ENCODE measurements at places on chromosomes 3 and 15.

DNA sequence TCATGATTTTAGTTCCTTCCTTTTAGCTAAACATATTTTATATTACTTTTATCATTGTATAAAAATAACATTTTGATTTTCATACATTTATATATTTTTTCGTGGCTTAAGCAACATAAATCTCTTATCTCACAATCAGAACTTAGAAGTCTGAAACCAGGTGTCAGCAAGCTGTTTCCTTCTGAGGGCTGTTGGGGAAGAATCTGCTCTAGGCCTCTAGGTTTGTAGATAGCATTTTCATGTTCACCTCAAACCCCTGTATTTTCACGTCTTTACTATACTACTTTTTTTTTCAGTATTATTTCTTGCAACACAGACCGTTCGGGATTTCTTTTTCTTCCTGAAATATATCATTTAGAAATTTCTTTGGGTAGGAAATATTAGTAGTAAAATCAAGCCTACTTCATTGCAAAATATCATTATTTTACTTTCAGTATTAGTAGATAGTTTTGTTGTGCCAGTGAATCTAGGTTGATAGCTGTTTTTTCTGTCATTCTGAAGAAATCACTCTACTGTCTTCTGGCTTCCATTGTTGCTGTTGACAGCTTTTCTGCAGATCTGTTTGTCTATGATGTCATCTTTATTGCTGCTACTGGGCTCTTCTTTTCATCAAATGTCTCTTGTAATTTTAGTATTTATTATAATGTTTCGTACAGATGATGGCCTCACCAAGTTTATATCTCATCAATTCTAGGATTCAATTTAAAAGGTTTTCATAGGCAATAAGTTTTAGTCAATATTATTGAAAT is 756.3 kb downstream of the VGLL3 start:
- no peak for DNase-seq

- no peak for DNase-seq
Observed at GRCh38 chr3:39149059-39149455, 4.3 kb downstream of the CSRNP1 start.

GRCh38 chr15:33839540-33839939 is 128.8 kb upstream of the CHRM5 start:
- no peak for DNase-seq

- DNase-seq = no peak
Observed at GRCh38 chr3:11820531-11821041, 26.1 kb downstream of the TAMM41 start.

GRCh38 chr15:25718169-25718536 is 145.0 kb downstream of the ATP10A start:
- DNase-seq = no peak

GRCh38 chr15:32831485-32831884 is 113.7 kb downstream of the GREM1 start:
- no peak for DNase-seq

DNA sequence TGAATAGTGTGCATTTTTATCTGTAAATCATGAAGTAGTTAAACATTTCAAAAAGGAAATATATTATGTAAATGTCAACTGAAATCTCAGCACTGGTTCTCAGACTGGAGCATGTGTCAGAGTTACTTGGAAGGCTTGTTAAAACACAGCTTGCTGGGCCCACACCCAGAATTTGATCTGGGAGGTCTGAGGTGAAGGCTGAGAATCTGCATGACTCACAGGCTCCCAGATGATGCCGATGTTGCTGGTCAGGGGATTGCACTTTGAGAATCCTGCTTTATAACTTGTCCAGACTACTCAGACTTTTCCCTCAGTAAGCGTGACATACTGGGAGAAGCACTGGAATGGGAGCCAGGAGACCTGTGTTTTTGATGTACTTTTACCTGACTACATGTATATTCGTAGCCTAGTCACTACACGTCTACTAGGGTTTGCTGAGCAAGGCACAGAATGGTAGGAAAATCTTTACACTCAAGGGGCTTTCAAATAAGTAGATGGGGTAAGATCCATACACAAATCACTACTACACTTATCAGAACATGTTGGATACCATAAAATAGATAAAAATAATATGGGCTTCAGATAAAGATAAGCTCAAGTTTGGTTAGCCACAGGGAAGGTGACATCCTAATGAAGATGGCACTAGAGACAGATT is 77.1 kb upstream of the MEX3B start:
- DNase-seq = no peak

- peak; percentile 48 for DNase-seq
Observed at GRCh38 chr3:139111392-139112229, 66.9 kb upstream of the PRR23C start.

- no peak for DNase-seq
Observed at GRCh38 chr3:193814166-193814892, 221.3 kb downstream of the OPA1 start.

DNA sequence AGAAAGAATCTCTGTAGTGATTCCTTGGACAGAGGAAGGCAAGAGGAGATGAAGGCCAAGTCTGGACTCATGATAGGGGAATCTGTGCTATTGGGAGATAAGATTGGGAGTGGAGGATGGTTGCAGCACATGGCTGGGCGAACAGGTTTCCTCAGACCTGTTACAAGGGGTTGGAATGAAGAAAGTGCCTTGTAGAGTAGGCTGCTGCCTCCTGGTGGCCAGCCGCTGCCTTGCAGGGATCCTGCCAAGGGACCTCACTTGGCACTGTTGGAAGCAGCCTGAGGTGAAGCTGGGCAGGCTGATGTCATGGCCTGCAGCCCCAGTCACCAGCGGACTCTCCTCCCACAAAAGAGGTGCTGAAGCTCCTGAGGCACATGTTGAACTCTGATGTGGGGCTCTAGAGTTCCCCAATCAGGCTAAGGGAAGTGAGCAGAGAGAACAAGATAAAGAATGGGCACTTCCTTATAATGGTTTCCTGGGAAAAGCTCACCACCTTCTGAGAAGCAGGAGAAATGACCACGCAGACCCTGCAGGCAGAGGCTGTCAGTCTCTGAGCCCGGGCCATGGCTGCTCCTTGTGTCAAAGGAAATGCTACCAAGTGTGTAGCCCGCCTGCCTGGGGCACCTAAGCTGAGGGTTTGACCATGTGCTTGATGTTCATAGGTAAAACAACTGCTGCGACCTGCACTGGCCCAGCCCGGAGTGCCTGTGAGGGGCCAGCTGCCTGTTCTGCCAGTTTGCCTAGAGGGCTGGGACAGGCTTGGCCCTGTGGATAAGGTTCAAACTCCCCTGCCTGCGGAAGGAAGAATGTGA is 1.6 kb upstream of the TEX264 start:
- peak; percentile 63 for DNase-seq

GRCh38 chr3:197454014-197454413 is 101.8 kb downstream of the BDH1 start:
- DNase-seq = no peak

- DNase-seq = no peak
Observed at GRCh38 chr3:194711913-194712312, 26.2 kb downstream of the FAM43A start.

DNA sequence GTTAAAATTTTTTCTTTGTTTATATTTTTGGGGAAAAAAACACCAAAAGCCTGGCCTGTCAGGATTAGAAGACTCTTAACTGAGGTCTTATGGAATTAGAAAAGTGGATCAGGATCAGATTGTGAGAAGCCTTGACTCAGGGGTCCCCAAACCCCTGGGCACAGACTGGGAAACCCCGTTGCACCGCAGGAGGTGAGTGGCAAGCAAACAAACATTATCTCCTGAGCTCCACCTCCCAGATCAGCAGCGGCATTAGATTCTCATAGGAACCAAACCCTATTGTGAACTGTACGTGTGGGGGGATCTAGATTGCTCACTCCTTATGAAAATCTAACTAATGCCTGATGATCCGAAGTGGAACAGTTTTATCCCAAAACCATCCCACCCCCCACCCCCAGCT is 117.2 kb downstream of the TCF12 start:
- peak; percentile 3 for DNase-seq

GRCh38 chr3:32184187-32184730 is 54.2 kb upstream of the CMTM8 start:
- no peak for DNase-seq

DNA sequence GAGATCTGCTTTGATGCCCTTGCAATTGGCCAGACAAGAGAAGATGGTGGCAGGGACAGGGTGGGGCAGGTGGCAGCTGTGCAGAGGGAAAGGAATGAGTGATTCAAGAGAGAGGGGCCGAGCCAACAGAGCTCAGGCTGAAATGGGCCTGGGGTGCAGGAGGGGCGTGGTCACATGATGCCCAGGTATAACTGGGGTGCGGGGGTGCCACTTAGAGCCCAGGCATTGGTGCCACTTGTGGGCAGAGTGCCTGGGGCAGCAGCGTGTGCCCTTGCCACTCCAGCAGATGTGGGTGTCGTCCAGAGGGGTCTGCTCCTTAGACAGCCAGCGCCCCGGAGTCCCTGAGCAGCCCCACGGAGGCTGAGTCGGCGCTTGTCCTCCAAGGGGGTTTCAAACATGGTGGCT is 88.7 kb downstream of the PLXNA1 start:
- no peak for DNase-seq

- no peak for DNase-seq
Observed at GRCh38 chr3:18713577-18713951, 288.4 kb upstream of the SATB1 start.

DNA sequence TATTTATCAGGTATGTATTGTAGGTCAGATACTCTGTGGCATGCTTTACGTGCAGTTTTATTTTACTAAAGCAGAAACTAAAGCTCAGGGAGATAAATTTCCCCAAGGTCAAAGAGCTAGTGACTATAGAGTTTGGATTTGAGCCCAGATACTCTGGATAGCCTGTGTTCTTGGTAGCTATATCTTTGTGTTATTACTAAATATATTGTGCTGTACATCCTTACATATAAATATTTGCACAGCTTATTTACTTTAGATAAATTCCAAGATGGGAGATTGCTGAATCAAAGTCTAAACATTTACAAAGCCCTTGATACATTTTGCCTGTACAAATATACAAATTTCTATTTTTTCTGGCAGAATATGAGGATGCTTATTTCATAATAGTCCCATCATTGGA is 660.9 kb upstream of the NAALADL2 start:
- DNase-seq = peak; percentile 19

DNA sequence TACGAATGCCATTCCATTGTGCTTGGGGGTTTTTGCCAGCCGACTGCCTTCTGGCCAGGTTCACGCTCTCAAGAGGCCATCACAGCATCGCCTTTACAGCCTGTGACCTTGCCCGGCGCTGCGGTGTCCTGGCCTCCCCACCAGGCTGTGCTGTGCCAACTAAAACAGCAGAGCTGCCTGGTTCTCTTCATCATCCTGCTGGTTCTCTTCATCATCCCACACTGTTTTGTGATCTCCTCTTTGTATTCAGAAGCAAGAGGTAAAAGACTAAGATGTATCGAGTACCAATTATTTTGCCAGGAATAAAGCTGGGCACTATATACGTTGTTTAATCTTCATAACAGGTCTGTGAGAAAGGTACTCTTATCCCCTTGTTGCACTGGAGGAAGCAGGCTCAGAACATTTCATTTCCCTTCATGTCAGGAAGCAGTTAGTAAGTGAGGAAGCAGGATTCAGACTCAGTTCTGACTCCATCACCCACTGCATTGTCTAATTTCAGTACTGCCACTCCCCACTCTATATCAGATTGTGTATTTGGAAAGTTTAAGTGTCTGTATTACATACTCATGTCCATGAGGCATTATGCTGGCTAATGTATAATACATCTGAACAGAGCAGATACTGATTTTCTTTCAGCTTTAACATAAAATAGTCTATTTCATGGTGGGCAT is 92.7 kb downstream of the LRRC28 start:
- no peak for DNase-seq

DNA sequence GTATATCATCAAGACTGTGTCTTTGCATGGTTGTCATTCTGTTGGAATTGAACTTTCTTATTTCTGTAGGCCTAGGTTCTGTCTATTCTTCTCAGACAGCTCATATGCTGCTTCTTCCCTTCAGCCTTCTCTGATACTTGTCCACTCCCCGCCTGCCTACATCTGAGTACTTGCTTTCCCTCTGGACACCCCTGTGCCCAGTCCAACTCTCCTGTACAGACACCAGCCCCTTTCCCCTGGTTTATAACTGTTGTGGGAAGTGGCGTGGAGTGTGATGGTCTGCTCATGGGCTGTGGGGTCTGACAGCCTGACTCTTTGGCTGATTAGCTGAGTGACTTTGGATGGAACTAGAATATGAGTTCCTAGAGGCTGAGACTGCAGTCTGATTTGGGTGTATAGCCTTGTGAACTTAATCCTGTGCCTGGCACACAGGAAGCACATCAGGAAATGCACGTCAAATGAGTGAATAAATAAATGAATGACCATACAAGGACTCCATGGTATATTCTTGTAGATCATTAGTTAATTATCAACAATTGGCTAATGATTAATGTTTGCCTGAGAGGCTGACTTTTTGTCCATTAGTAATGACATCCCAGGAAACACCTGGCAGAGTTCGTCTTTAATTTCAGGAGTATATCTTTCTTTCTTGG is 11.8 kb downstream of the CACNA1D start:
- DNase-seq = no peak

DNA sequence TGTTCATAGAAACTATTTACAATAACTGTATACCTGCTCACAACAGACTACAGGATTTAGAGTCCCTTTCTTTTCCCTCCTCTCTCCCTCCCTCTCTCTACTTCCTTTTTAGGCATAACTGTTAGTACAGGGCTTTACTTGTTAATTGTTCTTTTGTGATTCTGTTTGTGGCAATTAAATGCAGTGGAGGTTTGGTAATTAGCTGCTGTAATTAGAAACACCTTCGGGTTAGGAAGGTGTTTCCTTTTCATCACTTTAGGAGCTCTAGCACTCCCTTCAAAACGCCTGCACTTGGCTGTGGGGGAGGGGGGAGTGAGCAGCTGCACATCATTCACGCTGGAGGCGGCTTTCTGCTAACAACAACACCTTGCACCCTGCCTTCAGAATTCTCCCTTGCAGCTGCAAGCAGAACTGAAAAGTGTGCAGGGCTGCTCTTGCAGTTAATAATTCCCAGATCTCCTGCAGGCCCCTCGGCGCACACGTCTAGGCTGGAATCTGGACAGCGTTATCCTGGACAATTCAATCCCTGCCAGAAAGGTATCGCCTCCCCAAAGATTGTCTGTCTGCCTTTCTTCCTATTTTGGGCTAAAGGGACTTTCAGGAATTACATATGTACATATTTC is 242.6 kb upstream of the RGMA start:
- peak; percentile 86 for DNase-seq

- DNase-seq = no peak
Observed at GRCh38 chr3:18679238-18679637, 254.1 kb upstream of the SATB1 start.

GRCh38 chr15:68743256-68743655 is 77.4 kb downstream of the ANP32A start:
- DNase-seq = no peak

DNA sequence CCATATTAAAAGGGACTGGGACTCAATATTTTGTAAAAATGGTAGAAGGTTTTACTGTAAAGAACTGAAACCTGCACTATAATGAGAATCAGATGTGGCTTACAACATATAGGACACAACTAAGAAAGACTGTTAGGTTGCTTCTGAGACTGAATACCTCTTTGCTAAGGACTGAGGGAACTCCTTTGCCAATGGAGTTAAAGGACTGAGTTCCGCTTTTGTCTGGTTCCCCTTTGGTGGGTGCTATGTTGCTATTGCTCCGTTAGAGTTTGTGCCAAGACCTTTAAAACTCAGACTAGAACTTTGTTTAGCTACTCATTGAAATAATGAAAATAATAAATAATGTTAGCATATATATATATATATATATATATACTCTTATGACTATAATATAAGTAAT is 147.8 kb upstream of the KCNMB2 start:
- DNase-seq = no peak

Measured in NCI-H146 (cell line).